Activated T-cell treated with anti-CD3 and anti-CD28 coated beads for 24 hours (primary cell): ENCODE measurements at places on chromosomes 7 and 10.

DNA sequence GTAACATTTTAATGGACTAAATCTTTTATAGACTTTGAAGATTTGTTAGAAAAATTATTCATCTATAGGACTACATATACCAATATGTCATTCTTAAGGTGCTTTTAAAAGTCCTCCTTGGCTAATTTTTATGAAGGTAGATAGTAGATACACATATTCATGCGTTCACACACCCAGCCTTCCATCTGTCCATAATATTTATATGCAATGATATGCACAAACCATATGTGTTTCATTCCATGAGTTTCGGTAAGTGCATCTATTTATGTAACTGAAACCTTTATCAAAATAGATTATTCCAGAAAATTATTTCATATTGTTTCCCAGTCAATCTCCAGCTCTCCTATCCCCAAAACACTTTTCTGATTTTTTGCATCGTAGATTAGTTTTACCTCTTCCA lies 101.7 kb downstream of the ANLN start:
- no peak for DNase-seq

DNA sequence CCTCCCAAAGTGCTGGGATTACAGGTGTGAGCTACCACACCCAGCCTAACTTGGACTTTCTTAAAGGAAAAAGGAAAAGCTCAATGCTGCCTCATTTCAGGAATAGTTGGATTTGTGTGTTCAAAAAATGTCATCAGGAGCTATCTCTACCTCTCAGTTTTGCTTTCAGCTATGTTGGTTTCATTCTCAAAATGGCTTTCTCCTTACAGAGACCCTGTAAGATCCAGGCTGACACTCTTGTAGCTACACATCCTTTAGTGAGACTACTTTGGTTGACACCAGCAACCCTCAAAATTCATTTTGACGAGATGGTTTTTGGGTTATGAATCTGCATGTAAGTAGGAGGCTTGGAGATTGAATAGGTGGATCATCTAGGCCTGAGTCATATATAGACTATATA lies 269.7 kb upstream of the SORCS1 start:
- no peak for DNase-seq

DNA sequence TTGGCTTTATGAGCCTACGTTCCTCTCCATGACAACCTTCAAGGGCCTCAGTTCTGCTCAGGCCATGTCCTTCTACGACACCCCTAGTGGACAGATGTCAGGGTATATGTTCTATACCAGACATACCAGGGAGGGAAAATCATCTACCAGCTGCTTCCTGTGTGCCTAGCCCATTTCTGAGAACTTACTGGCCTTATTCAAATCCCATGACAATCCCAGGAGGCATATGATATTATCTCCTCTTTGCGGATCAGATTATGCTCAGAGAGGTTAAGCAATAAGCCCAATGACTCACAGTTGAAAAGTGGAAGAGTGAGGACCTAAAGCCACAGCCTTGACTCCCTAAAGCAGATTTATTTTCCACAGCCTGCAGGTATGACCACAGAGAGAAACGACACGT lies 139.3 kb downstream of the GLI3 start:
- no peak for DNase-seq

DNA sequence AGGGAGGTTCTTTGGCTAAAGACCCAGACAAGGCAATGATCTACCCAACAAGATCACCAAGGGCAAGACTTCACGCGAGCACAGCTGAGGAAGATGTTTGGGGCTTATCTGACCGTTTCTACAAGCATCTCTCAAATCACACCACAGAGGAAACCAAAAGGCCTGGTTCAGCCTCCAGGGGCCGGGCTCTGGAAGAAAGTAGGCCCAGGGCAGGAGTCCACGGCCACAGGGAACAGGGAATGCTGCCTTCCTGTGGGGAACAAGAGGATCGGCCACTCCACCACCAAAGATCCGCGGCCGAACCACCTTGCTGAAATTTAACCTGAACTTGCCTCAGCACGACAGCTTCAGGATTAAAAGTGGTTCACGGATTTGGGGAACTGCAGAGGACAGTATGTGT lies 332.5 kb downstream of the PTPRN2 start:
- no peak for DNase-seq

GRCh38 chr7:96236198-96237039 lies 85.5 kb downstream of the SLC25A13 start:
- no peak for DNase-seq

GRCh38 chr10:98611436-98611835 lies 164.7 kb upstream of the HPS1 start:
- DNase-seq: no peak

- no peak for DNase-seq
Observed at GRCh38 chr7:116554436-116554835, 29.6 kb downstream of the CAV1 start.
